ENCODE measurements at places on chromosomes 16 and 17. TPM values are rescaled to one million over a fixed set of nuclear protein-coding genes. Genes with fewer than 3 reads are reported as not detected.

The ZSCAN10 gene
- total RNA-seq, result not detected

The TERB1 gene
- not detected for total RNA-seq

The KRT24 gene
- not detected for total RNA-seq

The SEPTIN12 gene
- not detected for total RNA-seq

The KAT2A gene
- total RNA-seq, result 28.9 TPM

The FLYWCH1 gene
- total RNA-seq, result 35.2 TPM

The DCXR gene
- total RNA-seq, result 39.0 TPM

The PABPN1L gene
- total RNA-seq, result 0.38 TPM

All from camera-type eye (tissue), 1 donor.